Stimulated activated CD8-positive, alpha-beta memory T cell treated with anti-CD3 and anti-CD28 coated beads, Interleukin-7, amount 100 ng/mL, for 1 hour (primary cell): ENCODE measurements at places on chromosomes 13 and 19.

DNA sequence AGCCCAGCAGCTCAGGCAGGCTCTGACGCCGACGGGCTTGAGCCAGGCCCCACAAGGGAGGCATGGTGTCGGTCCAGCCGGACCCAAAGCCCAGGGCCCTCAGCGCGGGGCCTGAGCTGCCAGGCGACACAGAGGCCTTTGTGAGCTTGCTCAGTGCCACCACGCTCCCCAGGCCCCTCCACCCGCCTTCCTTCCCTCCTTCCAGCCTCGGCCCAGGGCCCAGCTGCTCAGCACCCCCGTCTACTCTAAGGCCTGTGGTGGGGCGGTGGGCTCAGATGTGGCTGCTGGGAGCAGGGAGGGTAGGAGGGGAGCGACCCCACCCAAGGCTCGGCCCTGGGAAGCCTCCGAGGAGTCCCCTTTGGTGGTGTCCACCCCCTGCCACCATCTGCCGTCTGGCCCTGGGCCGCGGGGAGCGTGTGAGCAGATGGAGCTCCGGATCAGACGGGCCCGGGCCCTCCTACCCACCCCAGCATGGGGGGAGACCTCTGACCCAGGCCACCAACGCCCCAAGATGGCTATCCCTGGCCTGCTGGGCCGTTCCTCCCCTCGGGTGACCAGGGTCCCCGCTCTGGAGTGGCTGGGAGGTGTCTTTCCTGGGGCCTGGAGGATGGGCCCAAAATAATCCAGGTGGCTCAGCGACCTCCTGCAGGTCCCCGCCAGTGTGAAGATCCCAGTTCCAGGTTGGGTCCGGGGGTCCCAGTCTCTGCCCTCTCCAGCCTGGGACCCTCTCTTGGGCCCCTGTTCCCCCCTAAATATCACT, 7.8 kb downstream of the ZBTB7A start:
- no peak for DNase-seq

DNA sequence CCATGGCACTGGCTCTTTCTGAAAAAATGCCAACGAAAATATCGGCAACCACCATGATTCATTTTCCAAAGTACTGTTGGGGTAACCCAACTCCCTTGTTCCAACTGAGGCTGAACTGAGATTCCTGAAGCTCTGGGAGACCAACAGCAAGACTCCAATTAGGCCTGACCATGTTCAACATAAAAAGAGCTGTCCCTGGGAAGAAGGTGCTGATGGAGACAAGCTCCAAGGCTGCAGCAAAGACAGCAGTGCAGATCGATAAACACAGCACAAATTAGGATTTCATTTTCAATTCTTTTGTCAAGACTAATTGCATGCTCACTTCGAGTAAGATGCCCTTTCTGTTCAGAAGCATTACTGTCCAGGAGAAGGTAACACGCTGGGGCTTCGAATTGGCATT, 968.0 kb downstream of the UQCRFS1 start:
- no peak for DNase-seq

DNA sequence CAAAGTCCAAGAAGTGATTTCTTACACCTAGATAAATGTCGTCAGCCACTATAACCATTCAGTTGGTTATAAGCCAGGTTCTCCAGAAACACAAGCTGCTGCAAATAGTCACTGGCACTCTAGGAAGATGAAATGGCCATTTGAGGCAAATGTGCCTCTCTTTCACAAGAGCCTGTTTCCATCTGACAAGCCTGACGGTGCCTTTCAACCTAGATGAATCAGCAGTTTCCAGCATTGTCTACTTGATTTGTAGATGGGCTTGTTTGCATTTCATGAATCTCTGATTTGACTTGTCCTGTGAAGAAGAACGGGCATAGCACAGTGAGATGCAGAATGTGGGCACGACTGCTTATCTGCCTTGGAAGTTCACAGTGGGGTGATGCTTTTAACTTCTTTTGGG, 327.2 kb downstream of the LMO7 start:
- DNase-seq: no peak

DNA sequence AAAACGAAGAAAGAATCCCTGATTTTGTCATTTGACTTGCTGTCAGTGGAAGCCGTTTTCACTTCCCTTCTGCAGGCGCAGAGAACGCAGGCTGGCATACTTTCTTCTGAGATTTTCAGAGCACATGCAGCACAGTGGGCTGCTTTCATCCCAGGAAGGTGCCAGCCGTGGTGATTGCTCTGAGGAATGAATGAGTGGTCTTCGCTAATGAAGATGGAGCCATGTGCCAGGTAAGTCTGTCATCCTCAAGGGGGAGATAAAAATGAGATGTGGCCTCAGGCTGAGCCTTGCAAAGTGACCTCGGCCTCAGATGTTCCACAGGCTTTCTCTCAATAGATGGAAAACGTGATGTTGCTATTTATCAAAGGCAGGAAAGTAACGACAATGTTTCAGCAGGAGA, 94.6 kb upstream of the FARP1 start:
- DNase-seq: no peak

GRCh38 chr19:50601407-50602088, 33.3 kb upstream of the LRRC4B start:
- DNase-seq: no peak

GRCh38 chr13:107713314-107713713, 502.0 kb downstream of the LIG4 start:
- DNase-seq: no peak

DNA sequence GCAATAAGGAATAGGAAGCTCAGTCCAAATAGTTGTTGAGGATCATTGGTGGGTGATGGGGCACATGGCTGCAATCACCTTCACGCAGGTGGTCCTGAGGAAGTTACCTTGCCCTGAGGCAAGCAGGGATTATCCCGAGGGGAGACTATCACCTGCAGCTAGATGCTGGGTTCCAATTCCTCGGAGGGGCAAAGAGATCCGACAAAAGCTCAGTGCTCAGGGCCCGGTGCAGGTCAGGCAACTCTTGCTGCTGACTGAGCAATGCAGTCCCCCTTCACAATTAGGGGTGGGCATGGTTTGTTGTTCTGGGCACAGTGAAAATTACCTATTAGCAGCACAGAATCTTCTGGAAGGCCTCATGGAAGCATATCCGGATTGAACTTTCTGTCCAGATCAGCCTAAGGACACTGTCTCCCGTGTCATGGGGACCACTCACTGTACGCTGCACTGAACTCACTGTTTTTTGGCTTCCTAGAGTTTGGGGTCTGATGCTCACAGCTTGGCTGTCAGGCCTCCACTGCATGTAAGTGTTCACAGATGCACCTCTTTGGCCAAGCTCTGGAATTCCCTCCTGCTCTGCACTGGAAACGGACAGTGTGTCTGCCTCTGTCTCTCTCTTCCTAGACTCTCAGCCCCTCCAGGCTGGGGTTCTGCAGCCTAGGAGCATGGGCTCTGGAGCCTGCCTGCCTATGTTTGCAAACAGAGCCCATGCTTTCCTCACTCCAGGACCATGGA, 372.7 kb downstream of the ZNF536 start:
- DNase-seq: no peak

GRCh38 chr13:99341969-99342722, 34.9 kb upstream of the GPR183 start:
- DNase-seq: no peak

DNA sequence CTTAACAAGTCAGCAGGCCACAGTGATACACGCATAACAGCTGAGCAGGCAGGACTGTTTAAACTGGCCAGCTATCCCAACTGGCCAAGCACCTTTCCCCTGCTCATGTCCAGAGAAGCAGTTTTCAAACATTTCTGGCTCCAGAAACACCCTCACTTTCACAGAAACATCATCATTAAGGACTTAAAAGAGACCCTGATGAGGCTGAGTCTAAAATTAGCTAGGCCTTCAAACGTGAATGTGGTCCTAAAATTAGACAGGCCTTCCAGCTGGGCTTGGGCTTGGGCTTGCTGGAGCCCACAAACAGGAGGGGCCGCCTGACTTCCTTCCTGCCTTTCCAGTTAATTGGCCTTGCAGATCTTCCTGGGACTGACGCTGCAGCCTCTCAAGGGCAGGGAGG, 334.2 kb downstream of the DNAJC15 start:
- DNase-seq: no peak

DNA sequence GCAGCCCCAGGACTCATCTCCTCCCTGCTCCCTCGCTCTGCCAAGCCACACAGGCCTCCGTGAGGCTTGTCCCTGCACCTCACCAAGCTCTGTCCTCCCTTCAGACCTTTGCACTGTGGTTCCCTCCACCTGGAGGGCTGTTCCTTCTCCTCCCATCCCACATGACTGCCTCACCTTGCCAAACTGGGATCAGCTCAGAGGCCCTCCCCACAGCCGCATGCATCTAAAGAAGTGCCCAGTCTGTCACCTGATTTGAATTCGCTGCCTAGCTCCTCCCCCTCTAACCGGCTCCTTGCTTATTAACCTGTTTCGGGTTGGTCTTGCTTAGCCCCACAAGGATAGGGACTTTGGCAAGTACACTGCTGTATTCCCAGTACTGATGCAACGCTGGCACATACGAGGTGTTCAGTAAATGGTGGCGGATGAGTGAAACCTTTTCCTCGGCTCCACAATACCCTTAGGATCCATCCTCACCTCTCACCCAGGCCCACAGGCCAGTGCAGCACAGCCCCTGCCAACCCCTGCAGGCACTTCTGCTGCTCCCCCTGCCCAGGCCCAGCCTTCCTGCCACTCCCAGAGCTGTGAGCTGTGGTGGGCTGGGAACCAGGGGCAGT, 4.4 kb downstream of the AKT2 start:
- no peak for DNase-seq

DNA sequence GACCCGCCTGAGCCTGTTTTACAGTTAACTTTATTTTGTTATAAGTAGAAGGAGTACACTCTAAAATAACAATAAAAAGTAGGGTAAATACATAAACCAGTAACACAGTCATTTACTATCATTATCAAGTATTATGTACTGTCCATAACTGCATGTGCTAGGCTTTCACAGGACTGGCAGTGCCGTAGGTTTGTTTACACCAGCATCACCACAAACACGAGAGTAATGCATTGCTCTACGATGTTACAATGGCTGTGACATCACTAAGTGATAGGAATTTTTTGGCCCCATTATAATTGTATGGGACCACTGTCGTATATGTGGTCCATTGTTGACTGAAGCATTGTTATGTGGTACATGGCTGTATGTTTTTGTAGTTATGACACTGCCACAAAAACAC, 41.3 kb upstream of the SLC7A9 start:
- DNase-seq: no peak

- DNase-seq: no peak
These were observed 1.9 kb upstream of the LINGO3 start for GRCh38 chr19:2309734-2310362.

- DNase-seq: peak; percentile 71
These were observed 12.8 kb downstream of the IER2 start for GRCh38 chr19:13162724-13163608.

GRCh38 chr13:27076421-27076820, 95.2 kb downstream of the USP12 start:
- no peak for DNase-seq

GRCh38 chr19:43430142-43430710, 15.5 kb downstream of the TEX101 start:
- no peak for DNase-seq

DNA sequence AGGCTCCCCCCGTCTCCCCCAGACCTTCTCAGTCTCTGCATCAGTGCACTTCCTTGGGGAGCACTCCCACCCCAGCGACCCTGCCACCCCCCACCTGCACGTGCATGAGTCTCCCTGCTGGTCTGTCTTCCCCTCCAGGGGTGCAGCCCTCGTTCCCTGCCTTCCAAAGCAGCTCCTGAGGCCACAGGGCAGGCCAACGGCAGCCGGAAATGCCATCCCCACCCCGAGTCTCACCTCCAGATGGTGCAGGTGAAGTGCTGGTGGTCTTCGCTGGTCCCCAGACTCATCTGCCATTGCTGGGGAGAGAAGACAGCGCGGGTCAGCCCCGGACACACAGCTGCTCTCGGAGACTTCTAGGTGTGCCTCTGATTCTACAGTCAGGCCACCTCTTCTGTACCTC, 5.5 kb downstream of the MYDGF start:
- DNase-seq: no peak

DNA sequence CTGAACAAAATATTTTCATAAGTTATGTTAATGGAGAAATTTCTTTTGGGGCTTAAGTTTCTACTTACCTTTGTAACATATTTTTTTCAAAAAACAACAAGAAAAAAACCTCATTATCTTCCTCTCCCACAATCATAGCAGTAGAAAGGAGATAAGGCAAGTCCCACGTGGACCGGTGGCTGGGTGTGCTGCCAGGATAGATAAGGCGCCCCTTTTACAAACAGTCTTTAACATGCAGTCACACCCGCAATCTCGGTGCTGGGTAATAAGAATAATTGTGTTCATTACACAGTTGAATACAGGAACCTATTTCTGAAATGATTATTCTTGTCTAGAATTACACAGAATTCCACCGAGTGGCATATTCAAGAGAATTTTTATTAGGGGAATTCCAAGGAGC, 1202.3 kb downstream of the UQCRFS1 start:
- DNase-seq: no peak

DNA sequence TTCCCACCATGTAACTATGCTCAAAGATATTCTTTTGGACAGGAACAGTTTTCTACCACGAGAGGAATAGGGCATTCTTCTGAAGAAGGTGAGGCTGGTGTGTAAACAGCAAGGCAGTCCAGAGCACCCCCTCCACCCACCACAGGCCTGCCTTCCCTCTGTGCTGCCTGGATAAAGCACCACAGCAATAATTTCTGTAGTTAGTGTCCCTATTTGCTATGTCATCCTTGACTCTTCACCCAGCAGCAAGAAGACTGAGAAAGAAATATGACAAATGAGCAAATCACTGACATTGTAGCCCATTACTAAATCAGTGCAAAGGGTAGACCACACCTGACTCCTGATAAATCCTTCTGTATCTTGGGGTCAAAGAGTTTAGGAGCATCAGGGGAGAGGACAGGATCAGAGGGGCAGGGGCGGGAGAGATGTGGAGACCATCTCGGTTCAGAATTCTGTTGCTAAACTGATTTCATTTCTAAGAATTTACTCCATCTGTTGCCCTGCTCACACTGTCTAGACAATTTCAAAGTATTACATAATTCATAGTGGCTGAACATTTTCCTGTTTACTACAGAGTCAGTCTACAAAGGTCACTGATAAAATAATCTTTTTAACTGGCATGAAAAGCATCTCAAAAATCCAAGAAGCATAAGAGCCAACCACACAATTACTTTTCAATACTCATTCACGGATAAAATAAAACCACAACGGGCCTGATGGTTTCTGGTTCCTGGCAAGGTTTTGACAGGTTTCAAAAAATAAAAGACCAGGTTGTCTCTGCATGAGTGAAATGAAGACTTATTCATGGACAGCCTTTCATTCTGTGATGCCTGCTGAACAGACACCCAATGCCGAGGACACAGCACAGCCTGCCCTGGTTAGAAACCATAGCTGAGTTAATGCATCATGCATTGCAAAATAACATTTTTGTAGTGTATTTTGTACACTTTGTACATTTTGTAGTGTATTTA, 88.4 kb upstream of the IRS2 start:
- DNase-seq: no peak

DNA sequence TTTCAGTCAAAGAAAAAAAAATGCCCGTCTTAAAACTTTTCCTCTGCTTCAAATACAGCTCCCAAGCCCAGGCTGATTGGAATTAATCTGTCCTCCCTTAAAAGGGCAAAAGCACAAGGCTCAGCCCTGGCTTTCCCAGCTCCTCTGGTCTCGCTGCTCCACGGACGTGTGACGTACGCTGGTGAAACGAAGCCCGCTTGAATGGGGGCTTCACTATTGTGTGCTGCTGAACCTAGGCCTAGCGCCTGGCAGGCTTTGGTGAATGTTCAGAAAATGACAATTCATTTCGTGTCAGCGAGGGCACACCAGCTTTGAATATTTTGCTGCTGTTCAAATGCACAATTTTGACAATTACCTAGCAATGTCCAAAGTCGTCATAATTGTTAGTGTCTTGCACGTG, 615 bp upstream of the ZNF135 start:
- no peak for DNase-seq
